ENCODE measurements at places on chromosomes 13 and 19.

DNA sequence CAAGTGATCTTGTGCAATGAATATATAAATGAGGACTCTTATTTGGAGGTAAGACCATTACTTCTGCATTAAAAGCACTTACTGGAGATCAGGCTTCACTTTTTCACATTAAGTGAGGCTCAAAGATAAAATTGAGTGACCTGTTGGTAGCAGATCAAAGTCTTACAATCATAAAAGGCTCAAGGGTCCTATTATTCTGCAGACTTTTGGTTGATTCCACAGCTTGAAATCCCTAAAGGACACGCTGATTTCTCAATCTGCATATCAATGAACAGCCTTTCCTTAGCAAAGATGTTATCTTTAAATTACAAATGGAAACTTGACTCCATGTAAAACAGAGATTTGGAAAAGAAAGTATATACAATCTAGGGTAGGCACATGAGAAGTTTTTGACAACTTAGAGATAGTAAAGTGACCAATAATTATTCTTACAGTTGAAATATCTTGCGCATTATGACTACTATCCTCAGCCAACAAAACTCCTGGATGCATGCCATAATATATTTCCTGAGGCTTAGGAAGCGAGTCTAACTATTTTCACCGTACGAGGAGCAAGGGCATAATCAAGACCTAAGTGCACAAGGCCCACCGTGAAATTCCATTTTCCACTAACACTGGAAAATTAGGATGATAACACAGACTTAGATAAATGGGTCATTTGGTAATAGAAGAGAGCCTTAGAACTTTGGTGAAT lies 640.7 kb downstream of the LIG4 start:
- no peak for DNase-seq

DNA sequence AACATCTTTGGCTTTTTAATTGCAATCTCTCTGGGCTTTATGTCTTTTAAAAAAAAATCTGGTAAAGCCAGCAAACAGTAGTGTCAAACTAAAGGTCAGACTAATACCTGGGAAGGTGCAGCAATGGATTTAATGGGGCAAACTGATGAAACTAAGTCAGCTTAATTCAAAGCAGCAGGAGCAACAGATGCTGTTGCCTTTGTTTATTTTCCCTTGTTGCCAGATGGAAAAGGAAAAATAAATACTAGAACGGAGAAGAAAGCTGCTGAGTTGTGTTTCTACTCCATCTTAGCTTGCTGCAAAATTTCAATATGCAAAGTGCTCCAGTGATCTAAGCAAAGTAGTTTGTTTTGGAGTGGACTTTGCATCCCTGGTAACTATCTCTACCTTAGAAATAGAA lies 1097.8 kb downstream of the PCDH17 start:
- DNase-seq: no peak

DNA sequence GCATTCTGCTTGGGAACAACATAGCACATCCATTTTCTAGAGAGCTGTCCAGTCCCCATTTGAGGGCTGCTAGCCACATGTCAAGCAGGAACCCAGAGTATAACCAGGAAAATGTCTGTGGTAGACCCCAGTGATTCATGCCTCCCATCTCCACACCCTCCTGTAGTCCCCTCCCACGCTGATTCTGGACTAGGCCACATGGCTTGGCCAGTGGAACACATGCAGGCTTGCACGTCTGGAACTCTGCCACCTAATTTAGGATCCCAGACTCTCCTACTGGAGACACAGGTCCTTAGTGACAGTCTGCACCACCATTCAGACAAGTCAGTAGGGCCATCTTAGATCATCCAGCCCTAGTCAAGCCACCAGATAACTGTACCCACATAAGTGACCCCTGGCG lies 149.8 kb downstream of the ZIC5 start:
- no peak for DNase-seq

DNA sequence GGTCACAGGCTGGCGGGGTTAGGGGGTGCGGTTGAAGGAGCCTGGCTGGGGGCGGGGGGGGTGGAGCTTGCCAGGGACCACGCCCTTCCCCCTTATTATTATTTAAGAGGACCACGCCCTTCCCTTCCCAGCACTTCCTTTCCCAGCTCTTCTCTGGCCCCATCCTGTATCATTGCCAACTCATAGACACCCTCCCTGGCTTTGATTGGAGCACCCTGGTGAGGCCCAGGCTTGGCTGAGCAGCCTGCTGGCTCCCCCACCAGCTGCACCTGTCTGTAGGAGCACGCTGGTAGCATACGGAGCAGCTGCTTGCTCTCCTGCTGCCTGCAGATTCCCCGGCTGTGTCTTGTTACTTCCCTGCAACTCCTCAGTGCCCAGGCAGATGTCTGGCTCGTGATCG lies 62.5 kb upstream of the PDX1 start:
- DNase-seq: no peak

DNA sequence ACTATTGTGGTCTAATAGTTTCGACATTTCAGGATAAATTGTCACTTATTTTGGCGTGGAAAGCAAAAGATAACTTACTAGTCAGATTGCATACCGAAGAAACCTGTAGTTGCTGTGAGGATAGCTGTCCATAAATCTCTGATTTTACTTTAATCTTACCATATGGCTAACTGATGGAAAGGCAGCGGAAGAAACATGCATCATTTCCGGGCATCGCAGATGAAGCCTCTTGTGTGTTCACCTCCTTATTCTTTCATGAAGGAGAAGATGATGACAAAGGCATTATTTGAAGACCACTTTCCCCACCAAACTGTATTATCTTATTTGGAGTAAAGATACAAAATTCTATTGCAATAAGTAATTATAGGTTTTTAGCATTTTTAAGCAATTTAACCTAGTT lies 763.6 kb upstream of the SLITRK6 start:
- no peak for DNase-seq

- no peak for DNase-seq
Measured at GRCh38 chr13:51998723-51999509, 12.3 kb downstream of the ATP7B start.

DNA sequence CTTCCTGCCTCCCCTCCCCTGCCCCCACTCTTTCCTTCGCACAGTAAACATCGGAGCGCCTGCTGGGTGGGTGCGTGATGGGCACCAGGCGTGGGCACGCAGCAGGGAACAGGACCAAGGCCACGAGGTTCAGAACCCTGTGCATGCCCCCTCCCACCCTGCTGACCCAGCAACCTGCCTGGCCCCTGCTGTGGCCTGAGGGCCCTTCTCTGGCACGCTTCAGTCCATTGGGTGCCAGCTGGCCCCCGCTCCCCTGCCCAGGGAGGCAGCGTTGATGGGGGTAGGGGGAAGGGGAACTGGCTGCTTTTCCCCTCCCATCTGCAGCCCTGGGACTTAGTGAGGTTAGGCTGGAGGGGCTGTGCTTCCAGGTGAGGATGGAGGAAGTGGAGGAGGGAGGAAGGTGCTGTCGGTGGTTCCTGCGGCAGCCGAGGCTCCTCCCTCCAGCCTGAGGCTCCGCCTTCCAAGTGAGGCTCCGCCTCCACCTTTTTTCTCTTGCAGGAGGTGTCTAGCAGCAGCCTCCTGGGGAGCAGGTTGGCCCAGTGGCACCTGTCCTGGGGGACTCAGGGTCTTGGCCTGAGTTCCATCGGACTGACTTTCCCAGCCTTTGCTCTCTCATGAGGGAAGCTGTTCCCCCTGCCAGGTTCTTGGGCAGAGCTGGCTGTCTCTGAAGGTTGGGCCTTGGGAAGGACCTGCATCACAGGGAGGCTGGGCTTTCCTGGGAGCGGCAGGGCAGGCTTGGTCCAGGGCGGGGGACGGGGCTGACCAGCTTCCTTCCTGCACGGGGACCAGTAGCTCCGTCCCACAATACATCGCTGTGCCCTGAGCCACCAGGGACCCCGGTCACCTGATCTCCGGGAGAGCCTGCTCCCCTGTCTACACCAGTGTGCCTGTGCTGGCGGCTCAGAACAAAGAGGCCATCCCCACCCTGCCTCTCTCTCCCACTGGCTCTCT lies 7.3 kb downstream of the PIAS4 start:
- peak; percentile 90 for DNase-seq
